ENCODE measurements at places on chromosomes 3 and 15.

GRCh38 chr3:105561876-105562275 is 195.2 kb downstream of the ALCAM start:
- no peak for DNase-seq

- no peak for DNase-seq
These were observed 779.9 kb downstream of the GRM7 start for GRCh38 chr3:7640787-7641186.

DNA sequence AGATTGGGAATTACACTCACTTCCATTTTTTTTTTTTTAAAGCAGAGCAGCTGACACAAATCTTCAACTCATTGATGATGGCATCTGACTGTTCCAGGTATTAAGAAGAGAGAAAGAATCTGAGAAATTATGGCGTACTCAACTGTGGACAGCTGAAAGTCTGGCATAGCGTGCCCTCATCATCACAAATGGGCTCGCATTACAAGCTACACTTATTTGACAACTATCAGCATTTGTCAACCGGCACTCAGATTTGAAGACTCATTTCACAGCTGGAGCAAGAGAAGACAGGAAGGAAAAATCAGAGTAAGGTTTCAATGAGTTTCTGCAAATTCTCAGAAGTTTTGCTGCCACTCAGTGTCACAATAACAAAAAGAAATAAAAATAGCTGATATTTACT is 235.9 kb downstream of the ATP8B4 start:
- DNase-seq: no peak

- DNase-seq: no peak
These were observed 21.6 kb upstream of the PSTPIP1 start for GRCh38 chr15:76973362-76973743.

GRCh38 chr15:77808075-77808474 is 175.4 kb upstream of the LINGO1 start:
- DNase-seq: no peak

Measured in stimulated activated CD4-positive, alpha-beta T cell treated with anti-CD3 and anti-CD28 coated beads, Interleukin-1b, Interleukin-23, amount 100 ng/mL, for 1 hour (primary cell).